ENCODE measurements at places on chromosomes 3 and 15.

DNA sequence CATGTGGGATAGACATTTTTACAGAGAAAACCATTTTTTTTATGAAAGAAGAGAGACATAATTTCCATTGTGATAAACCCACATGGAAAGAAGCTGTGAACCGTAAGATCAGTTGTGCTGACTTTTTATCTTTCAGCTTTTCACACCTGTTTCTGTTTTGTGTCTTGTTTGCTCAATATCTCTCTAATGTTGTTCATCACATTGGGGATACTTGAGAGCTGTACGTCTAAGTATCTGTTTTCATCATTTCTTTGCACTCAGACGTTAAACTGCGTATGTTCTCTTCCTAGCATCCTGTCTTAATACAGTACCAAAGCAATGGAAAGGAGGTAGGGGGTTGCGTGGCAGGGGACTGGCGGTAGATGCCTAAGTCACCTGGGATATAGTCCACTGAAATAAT lies 449.0 kb downstream of the NAALADL2 start:
- DNase-seq: no peak

DNA sequence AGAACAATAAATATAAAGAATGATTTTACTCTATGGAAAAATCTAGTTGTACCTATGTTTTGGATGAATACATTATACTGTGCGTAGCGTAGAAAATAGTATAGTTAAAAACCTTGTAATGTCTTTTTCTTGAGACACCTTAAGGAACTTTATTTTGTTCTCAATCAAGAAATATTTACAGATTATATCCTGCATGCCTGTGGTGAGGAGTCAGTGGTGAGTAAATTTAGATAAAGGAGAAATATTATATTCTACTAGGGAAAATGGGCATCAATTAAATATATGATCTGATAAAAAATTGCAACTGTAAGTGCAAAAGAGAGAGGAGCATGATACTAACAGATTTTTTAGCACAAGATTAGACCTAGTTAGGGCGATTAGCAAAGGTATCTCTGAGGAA lies 157.7 kb downstream of the RBMS3 start:
- DNase-seq: no peak

DNA sequence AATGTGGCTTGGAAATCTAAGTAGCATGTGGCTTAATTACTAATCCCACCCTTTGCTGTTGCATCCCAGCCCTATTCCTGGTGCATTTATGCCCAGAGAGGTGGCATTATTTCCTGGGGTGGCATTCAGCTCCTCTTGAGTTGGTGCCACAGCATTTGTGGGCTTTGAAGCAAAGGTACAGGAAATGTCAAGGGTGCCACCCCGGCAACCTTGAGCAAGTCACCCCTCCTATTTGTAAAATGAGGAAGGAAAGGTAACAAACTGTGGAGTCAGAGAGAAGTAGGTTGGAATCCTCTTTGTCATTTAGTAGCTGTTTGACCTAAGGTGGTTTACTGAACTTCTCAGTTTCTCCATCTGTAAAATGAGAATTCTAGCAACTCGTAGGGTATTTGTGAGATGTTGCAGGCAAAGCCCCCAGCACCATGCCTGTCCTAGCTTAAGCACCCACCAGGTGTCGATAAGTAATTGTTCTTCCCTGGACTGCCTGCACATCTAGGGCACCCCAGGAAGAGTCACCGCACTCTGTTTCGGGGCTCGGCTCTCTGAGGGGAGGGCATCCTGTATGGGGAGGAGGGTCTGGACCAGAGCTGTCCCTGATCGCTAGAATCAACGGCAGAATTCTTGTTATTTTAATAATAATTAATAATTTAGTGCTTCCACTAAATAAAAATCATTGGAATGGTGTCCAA lies 17.1 kb downstream of the ISG20 start:
- DNase-seq: no peak

DNA sequence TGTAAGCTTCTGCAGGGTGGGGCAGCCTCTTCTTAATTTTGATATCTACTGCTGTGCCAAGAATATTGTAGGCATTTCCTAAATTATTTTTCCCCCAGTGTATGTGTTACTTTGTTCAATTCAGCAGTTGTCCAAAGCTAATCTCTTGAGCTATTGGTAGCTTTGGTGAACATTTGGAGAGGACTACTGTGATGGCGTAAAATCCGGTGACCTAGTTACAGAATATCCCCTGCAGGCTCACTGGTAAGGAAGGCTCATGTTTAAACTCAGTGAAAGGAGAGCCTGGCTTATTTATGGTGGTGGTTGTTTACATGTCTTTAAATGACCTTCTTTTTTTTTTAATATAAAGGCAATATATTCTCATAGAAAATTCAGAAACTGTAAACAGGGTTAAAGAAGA lies 105.6 kb downstream of the LPP start:
- DNase-seq: no peak
